Renal cortical epithelial cell (primary cell): ENCODE measurements at places on chromosomes 5 and 9.
A peak's percentile ranks its signal among the peaks of the same experiment; 100 is the strongest.

GRCh38 chr9:96245399-96245798, 56.6 kb downstream of the HSD17B3 start:
- DNase-seq = no peak

DNA sequence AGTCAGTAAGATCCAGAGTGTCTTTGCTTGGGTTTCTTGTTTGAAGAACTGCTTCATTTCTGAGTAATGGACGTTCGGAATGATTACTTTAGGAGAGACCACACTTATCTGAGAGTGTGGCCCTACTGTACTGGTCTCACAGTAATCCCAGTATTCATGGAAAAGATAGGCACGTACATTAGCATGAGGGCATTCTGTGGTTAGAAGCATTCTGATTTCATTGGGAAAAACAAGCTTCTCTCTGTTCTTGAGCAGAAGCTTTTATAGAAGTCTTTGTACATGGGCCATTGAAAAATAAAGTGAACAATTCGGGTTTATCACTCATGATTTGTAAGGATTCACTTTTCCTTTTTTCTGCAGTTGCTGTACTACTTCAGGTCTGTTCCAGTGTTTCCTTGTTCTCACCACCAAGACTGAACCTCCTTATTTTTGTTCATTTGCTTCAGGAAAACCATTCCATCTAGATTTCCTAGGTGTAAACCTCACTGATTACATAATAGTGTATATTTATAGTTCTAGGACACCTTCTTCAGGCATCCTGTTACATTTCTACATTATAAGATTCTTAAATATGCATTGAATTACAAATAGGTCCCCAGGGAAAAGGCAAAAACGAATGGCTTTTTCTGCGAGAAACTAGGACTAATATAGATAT, 10.1 kb downstream of the TGFBR1 start:
- DNase-seq = no peak

- DNase-seq = peak; percentile 26
Observed at GRCh38 chr5:142080248-142080647, 28.3 kb upstream of the NDFIP1 start.

DNA sequence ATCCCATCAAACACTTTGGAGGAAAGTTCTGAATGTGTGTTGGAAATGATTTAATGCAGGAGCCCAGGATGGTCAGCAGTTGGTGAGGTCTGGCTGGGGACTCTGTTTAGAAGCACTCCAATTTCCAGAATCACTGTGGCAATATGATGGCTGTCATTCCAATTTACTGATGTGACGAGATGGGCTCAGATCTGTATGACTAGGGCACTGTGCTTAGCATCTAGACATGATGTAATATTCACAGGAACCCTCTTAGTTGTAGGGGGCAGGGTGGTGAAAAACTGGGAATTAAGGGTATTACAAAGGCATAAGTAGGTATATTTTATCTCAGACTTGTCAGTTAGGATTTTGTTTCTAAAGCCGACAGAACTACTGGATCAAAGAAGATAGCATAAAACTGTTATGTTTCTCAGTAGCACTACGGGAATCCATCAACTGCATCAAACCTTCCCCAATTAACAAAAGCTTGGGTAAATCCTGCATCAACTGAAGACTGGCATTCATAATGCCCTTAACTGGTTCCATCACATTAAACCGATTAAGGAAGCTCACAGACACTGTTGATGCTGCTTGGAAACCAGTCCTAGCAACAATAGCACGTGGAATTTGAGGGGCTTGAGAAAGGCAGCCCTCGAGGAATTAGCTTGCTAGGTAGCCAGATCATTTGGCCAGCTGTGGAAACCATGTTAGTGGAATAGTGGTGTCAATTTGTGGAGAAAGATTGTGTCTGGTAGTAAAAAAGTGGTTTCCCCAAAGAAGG, 86.1 kb downstream of the SV2C start:
- no peak for DNase-seq

- DNase-seq = no peak
Observed at GRCh38 chr5:92081958-92082712, 699.0 kb upstream of the ARRDC3 start.

- DNase-seq = peak; percentile 19
Observed at GRCh38 chr5:159049844-159050315, 49.8 kb downstream of the EBF1 start.

DNA sequence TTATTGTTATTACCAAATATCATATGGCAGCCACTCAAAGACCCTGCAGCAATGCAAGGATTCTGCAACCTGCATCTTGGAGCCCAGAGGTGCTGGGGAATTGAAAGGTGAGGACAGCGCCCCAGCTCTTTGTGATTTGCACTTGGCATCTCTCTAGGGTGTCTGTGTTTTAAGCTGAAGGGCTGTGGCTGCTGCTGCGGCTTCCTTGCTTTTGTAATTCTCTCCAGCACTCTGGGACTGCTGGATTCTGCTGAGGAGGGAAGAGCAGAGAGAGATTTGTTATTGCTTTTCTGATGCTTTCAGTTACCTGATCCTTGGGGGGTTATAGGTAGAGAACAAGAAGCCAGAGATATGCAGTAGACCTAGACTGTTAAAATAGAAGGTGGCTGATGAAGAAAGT, 562.4 kb downstream of the EBF1 start:
- no peak for DNase-seq

GRCh38 chr5:174624733-174625522, 99.5 kb upstream of the MSX2 start:
- no peak for DNase-seq

DNA sequence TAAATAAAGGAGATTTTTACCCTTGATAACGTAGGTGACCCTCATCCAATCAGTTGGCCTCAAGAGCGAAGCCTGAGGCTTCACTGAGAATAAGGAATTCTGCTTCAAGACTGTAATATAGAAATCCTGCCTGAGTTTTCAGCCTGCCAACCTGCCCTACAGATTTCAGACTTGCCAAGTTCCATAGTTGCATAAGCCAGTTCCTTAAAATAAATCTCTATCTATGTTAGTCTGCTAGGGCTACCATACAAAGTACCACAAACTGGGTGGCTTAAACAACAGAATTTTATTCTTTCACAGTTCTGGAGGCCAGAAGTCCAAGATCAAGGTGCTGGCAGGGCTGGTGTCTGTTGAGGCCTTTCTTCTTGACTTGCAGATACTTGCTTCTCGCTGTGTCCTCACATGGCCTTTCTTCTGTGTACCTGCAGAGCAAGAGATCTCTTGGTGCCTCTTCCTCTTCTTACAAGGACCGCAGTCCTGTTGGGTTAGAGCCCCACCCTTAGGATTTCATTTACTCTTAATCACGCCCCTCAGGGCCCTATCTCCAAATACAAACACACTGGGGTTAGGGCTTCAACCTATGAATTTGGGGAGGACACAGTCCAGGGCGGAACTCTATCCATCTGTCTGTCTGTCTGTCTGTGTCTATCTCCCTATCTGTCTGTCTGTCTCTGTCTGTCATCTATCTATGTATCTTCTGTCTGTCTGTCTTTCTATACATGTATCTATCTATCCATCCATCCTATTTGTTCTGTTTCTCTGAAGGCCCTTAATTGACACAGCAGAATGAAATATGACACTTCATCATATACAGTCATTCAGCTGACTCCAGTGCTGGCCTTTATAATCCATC, 17.0 kb upstream of the CMBL start:
- no peak for DNase-seq

- DNase-seq = no peak
Observed at GRCh38 chr5:73352649-73353230, 95.8 kb downstream of the FOXD1 start.

GRCh38 chr5:88689668-88690408, 193.1 kb downstream of the MEF2C start:
- no peak for DNase-seq

DNA sequence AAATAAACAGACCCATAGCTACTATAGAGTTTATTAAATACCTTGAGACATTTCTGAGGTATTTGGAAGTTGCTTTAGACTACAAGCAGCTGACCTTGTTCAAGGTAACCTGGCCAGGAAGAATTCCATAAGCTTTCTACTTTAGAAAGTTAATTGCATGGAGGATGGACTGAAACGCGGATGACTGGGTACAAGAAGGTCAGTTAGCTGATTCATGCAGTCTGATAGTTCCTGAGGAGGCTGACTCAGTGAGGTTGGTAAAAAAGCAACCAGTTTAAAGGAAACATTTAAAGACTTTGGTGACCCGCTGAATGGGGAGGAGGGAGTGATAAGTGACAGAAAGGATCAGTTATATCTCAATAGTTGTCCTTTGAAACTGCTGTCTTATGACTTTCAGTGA, 670.1 kb upstream of the CDH9 start:
- peak; percentile 83 for DNase-seq

GRCh38 chr9:82489201-82489821, 500.7 kb downstream of the SPATA31D1 start:
- peak; percentile 93 for DNase-seq

DNA sequence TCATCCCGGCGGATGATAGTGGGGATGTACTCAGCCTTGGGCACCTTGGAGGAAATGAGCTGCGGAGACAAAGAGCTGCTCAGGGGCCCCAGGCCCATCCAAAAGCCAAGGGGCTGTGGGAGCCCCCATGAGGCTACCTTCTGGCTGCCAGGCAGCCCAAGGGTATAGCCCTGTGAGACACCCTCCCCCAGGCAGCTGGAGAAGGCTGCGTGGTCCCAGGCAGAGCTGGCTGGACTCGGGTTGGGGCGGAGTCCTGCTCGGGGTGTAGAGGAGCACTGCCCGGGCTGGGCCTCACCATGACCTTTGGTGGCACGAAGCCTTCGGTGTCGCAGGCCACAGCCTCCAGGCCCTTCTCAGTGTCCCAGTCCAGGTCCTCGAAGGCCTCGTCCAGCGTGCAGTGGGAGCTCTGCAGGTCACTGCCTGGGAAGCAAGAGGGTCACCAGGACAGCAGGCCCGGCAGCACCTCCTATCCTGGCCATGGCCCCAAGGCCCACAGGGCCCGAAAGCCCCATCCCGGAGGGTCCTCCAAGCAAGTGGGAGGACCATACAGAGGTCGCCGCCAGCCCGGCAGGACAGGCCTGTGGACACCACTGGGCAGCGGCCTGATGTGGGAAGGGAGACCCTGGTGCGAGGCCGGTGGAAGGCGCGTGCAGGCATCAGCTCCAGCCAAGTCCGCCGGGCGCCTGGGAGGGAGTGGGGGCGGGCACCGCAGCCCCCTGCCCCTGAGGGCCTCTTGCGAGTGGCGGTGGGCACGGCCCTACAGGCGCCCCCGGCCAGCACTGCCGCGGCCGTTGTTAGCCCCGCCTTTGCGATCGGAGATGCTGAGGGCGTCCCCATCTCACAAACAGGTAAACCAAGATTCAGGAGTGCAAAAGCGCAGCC, 6.1 kb downstream of the NSMF start:
- DNase-seq = no peak

GRCh38 chr9:130042406-130042884, 544 bp downstream of the FNBP1 start:
- no peak for DNase-seq

- no peak for DNase-seq
Observed at GRCh38 chr5:14356305-14356704, 213.2 kb downstream of the TRIO start.

DNA sequence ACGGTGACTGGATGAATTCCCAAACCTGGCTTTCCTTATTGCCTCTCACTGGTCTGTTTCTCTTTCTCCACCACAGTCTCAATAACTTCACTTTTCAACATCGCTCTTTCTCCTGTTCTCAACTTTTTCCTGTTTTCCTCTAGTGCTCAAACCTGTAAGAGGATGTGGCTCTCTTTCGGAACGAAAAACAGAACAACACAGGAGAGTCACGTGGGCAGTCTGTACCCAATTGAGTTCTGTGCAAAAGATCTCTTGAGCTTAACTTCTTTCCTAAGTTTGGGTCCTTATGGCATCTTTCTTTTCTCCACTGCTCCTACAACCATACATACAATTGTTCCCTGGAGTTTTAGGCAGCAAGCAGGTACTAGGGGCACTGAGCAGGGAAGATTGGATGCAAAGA, 8.9 kb downstream of the HAVCR1 start:
- no peak for DNase-seq

DNA sequence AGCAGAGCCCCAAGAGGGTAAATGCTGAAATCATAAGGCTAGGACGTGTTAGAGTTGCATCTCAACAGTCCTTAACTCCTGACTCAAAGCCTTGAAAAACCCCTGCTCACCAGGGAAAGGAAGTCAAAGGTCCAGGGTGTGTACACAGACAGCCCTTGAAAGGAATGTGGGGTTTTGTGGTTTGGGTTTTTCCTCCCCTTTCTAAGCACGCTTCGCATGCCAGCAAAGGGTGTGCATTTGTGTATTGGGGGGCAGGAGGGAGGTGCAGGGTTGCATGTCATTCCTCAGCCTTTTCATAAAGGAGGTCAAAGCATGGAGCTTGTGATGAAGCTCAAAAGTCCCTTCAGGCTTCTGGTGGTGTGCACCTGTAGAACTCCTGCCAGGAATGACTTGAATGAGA, 17.3 kb upstream of the XPA start:
- peak; percentile 94 for DNase-seq

GRCh38 chr9:85702726-85703289, 38.9 kb downstream of the AGTPBP1 start:
- DNase-seq = no peak

GRCh38 chr9:30846651-30847050, 1537.8 kb upstream of the ACO1 start:
- DNase-seq = no peak

DNA sequence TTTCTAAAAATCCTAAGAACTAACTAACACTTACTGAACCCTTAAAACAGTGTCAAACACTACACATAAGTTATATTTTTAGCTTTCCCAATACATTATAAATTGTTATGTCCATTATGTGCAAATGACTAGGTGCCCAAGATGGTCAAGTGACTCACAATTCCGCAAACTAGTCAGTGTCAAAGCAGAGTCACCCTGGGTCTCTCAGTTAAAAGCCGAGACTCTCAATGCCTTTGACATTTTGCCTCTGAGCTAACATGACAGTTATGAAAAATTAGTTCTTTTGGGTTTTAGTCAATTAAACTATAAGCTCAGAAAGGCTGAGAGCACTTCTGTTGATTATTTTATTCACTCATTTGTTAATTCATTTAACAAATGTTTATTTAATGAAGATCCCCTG, 42.3 kb upstream of the GABRG2 start:
- no peak for DNase-seq

GRCh38 chr9:95250462-95251221, 66.9 kb downstream of the FANCC start:
- DNase-seq = no peak

DNA sequence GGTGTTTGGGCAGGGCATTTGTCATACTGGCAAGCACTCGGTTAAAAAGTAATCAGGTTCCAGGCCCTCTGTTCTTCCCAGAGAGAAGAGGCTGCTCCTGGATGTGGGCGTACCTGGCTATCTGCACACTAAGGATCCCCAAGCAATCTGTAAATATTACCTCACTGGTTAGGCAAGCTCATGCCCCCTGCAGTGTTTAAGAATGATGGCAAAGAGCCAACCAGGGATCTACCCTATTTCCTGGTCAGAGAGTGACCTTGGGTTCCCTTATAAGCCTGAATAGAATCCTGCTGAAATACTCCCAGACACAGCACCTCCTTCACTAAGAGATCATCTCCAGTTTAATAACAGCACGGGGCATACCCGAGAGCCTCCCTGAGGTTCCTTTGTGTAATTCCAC, 181.2 kb downstream of the PIK3R1 start:
- DNase-seq = peak; percentile 98

- no peak for DNase-seq
Observed at GRCh38 chr5:125575171-125575890, 828.9 kb upstream of the ZNF608 start.
